ENCODE measurements at places on chromosomes 12 and 14.

- no peak for DNase-seq
Measured at GRCh38 chr14:71733210-71733883, 198.9 kb upstream of the RGS6 start.

DNA sequence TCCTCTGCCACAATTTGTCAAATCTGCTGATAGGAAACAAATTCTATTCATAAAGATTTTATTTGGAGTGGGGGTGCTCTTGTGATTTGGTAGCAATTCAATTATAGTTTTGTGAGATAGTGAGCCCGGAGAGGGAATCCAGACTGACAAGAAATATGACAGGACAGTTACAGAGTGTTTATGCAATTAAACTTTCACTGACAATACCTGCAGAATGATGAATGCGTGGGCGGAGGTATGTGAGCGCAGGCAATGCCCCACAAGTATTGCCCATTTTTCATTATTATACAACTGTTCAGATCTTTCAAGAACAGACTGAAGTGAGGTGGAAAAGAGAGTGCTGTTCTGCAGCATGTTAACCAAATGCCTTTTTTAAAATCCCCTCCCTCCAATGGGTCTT, 259.0 kb downstream of the EGLN3 start:
- DNase-seq = no peak

GRCh38 chr14:49999826-50000379, 107.0 kb downstream of the ARF6 start:
- no peak for DNase-seq

GRCh38 chr14:88831284-88831683, 6.8 kb downstream of the TTC8 start:
- DNase-seq = no peak

GRCh38 chr14:29310210-29310609, 543.6 kb downstream of the FOXG1 start:
- DNase-seq = no peak

- no peak for DNase-seq
Measured at GRCh38 chr12:50505675-50506530, 1.1 kb downstream of the DIP2B start.

DNA sequence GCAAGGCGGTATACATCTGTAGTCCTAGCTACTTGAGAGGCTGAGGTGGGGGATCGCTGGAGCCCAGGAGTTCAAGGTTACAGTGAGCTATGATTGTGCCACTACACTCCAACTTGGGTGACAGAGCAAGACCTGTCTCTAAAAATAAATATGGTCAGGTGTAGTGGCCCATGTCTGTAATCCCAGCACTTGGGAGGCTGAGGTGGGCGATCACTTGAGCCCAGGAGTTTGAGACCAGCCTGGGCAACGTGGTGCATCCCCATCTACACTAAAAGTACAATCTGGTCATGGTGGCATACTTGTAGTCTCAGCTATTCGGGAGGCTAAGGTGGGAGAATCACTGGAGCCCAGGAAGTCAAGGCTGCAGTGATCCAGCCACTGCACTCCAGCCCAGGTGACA, 40.6 kb downstream of the HECTD1 start:
- no peak for DNase-seq

DNA sequence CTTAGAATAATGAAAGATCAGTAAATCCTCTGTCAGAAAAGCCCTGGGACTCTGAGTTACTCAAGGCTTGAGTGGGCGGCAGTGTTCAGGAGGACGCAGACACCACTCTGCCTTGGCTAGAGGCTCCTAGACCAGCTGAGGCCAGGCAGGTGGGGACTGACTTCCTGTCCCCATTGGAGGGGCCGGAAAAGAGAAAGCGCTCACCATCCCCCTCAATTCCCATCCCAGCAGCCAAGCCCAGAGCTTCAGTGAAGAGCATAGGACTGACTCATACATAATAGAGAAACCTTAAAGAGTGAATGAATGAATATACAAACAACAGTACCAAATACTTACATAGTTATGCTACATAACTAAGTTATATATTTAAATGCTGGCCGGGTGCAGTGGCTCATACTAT, 62.0 kb downstream of the PLEKHG7 start:
- no peak for DNase-seq

GRCh38 chr12:1826867-1827705, 6.7 kb downstream of the LRTM2 start:
- DNase-seq = no peak

DNA sequence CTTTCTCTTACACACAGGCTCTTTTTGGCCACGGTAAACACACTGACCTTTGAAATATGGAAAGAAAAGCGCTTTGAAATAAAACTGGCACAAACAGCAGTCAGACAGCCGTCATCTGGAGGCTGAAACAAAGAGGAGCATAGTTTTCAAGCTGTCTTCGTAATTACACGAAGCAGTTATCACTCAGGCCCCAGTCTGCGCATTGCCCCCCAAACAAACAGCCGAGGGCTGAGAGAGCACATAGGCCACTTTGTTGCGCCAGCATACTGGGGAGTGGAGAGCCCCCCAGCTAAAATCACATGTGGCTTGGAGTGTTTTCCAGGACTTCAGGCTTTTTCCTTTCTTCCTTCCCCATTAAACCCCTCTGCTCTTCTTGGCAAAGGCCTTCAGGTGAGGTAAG, 142.9 kb upstream of the BTG1 start:
- DNase-seq = no peak

GRCh38 chr12:3202096-3202495, 124.9 kb downstream of the TSPAN9 start:
- DNase-seq = no peak

GRCh38 chr12:120851944-120852343, 52.2 kb downstream of the SPPL3 start:
- DNase-seq = no peak

- no peak for DNase-seq
Measured at GRCh38 chr14:68564826-68565759, 227.8 kb downstream of the ZFP36L1 start.

GRCh38 chr14:47389535-47389934, 285.9 kb downstream of the MDGA2 start:
- DNase-seq = no peak

DNA sequence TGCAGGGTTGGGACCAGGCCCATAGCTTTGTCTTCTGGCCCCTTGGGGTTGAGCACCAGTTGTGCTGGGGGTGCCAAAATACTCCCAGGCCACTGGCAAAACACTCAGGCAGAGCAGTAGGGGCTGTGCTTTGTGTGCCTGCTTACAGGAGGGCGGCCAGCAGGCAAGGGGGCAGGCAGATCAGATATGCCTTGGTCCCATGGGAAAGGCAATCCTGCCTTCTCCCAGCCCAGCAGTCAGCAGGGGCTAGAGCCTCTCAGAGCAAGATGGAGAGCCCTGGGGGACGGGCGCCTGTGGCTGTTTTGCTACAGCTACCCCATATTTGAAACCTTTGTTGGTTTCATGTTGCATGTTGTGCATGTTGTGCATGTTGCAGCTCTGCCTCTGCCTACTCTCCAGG, 36.2 kb upstream of the TMX1 start:
- DNase-seq = no peak

- DNase-seq = no peak
Measured at GRCh38 chr12:9757433-9758025, 3.2 kb downstream of the CD69 start.

- DNase-seq = no peak
Measured at GRCh38 chr12:96198965-96199364, 4.8 kb downstream of the ELK3 start.

DNA sequence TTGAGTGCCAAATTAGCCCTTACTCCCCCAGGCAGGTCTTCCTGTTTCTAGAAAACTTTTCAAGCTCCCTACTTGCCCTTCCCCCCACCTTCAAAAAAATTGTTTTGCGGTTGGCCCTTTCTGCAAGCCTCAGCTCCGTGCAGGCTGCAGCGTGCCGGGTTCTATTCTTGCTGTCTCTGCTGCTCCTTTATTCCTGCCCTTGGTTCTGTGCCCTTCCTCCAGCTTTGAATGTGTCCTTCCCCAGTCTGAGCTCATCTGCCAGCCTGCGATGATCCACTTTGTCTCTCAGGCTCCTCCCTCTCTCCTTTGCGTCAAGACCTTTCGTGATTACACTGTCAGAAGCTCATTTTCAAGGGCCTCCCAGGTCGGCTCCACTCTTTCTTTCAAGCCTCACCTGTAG, 98.6 kb downstream of the IRF2BPL start:
- DNase-seq = peak; percentile 46

GRCh38 chr12:105956662-105957457, 181.9 kb downstream of the NUAK1 start:
- no peak for DNase-seq

- no peak for DNase-seq
Measured at GRCh38 chr14:80095623-80096022, 115.7 kb downstream of the DIO2 start.

GRCh38 chr12:39426636-39427240, 16.2 kb downstream of the KIF21A start:
- DNase-seq = no peak

- DNase-seq = no peak
Measured at GRCh38 chr12:124663771-124664366, 96.5 kb upstream of the NCOR2 start.

DNA sequence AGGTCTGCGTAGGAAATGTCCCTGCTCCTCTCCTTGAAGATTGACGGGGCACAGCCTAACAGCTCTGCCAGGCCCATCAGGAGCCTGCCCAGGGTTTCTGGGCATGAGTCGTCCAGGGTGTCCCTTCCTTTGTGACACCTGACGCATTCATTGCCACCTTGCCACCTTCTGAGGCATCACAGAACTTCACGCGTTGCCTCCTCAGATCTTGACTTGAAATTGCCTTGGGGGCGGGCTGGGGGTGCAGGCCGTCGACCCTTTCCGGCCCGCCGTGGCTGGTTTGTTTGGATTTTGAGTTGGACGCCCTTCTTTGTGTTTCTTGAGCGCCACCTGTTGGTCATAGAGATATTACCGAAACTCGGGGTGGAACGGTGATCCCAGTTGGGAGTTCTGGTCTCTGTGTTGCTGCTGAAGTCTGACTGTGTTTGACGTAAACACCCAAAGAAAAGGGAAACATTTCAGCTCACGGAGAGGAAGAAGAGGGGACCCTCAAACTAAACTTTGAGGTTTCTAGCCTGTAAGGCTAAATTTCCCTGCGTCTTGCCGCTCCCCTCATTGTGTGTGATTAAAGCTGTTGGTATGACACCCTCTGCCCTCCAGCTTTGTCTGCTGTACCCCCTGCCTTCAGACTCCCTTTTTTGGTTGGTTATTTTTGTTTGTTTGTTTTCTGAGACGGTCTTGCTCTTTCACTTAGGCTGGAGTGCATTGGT, 44.6 kb downstream of the MLXIP start:
- peak; percentile 81 for DNase-seq

DNA sequence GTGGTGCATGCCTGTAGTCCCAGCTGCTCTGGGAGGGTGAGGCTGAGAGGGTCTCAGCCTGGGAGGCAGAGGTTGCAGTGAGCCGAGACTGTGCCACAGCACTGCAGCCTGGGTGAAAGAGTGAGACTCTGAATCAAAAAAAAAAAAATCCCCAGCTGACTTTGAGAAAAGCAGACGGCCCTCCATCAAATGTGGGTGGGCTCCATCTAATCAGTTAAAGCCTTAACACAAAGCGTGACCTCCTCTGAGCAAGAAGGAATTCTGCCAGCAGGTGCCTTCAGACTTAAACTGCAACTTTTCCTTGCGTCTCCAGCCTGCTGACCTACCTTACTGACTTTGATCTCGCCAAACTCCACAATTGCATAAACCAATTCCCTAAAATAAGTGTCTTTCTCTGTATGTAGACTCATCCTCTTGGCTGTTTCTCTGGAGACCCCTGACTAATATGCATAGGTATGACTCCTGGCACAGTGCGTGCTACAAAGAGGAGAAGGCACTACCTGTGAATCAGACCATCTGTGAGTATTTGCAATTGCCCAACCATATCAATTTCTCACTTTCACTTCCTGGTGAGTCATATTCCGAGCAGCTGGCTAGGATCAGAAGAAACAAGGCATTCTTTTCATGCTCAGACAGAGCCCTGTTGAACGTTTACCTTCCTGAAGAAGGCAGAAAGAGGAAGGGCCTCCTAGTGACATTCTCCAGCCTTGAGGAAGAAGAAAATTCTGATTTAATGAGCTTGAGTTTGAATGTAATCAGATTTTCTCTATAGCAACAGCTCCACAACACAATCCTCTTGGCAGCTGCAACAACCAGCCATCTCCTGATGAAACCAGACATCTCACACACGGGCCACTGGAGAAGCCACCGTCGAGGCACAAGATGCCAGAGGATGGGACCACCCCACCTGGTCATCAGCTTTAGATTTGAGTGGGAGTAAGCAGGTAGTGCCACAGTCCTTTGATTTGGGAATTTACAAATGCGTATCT, 54.3 kb downstream of the CLMN start:
- DNase-seq = peak; percentile 12

DNA sequence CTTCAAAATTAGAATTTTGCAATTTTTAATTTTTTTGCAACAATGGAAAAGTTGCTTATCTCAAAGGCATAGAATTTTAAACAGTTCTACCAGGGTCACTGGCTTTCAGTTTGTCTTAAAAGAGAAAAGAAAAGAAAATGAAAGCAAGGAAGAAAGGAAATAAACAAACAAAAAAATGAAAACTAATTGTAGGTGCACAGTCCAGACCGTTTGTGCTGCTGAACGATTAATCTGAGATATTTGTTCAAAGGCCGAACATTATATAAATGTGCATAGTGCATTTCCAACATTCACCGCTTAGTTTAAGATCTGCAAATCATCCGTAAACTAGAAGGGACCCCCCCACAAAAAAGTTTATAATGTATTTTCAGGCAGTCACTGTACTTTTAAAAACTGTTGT, 5.5 kb upstream of the OTX2 start:
- no peak for DNase-seq

DNA sequence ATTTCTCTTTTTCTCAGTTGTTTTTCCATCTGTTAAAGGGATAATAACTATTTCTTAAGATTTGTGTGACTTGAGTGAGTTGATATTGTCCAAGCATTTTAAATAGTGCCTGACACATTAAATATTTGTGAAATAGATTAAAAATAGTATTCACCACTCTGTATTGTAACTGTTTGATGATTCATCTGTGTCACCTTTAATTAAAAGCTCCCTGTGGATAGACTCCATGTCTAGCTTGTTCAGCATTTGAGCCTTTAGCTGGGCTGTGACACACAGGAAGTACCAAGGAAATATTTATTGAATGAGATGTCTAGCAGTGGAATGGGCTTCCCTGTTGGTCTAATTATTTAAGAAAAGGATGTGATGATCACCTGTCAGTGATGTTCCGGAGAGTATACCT, 1.8 kb upstream of the GLIPR1L2 start:
- no peak for DNase-seq

DNA sequence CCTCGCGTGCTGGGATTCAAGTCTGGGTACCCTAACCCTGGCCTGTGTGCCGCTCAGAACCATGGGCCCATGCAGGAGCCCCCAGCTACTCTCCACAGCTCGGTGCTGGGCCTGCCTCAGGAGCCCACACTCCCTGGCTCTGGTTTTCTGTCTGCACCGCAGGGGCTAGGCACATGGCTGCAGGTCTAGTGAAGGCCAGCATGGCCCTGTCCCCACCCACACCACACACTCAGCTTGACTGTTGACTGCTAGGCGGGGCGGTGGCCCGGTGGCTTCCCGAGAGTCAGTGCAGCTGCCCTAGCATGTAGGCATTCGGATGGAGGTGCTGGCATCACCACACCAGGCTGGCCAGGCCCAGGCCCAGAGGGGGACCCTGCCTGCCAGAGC, 7.9 kb downstream of the INF2 start:
- DNase-seq = no peak

All from activated CD4-positive, alpha-beta T cell treated with anti-CD3 and anti-CD28 coated beads for 4 hours (primary cell).